ENCODE measurements at places on chromosomes 1 and 21.

DNA sequence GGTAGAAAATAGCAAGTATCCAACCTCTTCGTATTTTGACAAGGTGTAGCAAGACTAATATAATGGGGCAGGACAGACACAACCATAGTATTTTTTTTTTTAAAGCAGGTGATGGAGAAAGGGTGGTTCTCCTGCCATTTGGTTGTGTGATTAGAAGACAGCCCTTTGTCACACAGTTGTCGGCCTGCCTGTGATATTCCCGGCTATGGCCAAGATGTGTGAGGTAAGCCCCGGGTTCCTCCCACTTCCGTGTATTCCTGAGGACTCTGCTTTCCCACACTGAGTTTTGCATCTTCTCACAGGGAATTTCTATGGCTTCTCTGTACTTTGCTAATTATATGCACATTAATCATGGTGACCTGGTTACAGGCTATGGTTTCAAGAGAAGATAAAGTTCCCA lies 35.9 kb downstream of the ZNF496 start:
- DNase-seq, result no peak

GRCh38 chr1:7089497-7089896 lies 304.2 kb downstream of the CAMTA1 start:
- no peak for DNase-seq

GRCh38 chr1:189438808-189439207 lies 1038.9 kb downstream of the BRINP3 start:
- DNase-seq, result no peak

DNA sequence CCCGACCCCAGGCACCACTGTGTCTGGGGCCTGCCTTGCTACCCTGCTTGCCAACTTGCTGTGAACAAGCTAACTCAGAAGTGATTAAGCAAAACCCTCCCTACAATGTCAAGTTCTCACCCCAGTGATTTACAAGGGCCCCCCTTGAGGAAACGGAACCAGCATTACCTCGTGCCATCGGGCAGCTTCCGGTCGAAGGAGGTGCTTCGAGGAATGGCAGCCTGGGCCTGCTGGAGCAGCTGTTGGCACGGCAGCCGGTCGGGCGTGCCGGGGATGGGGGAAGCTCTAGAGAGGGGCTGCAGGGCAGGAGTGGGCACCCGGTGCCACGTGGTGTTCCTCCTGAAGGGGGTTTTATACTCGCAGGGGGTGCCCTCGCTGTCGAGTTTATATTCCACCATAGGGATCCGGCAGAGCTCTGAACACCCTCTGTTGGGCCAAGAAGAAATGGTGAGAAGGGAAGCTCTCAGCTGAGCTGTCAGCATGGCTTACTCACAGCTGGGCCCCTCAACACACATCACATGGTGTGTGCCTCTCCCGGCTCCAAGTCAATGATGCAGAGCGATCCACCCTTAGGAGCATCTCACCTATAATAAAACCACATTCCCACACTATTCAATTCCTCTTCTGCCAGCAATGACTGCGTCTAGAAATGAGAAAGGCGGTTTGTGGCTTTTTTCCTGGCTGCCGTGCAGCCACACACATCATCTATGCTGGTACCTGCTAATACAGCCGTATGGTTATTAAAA lies 184.4 kb downstream of the SIPA1L2 start:
- DNase-seq, result no peak

GRCh38 chr1:47196622-47197021 lies 6.8 kb upstream of the PDZK1IP1 start:
- DNase-seq, result no peak

Measured in immature natural killer cell (primary cell).